ENCODE measurements at places on chromosomes 1 and 21. TPM values are rescaled to one million over a fixed set of nuclear protein-coding genes. Genes with fewer than 3 reads are reported as not detected.
A peak's percentile ranks its signal among the peaks of the same experiment; 100 is the strongest.

DNA sequence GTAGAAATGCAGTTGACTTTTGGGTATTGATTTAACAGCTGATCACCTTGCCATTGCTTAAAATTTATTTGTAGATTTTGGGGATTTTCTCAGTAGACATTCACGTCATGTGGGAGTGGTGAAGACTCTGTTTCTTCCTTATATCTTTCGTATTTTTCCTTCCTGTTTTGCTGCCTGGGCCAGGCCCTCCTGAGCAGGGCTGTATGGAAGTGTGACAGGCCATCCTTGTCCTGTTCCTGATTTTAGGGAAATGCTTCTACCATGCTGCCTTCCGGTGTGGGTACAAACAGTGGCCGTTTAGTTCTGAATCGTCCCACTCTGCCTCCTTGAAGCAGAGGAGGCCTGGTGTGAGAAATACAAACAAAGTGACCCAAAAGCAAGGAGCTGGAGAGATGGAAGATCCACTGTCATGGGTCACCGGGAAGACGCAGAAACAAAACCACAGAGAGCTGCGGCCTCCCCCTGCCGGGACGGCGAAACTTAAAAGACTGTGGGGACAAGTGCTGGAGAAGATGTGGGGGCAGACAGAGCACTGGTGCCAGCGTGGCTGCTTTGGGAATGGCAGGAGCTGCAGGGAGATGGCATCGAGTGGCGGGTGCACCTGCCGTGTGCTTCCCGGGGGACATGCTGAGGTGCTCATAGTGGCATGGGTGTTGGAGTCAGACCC, 7.6 kb downstream of the AGPAT3 start:
- DNase-seq: no peak

- DNase-seq: no peak
Measured at GRCh38 chr21:42245331-42246193, 26.6 kb downstream of the ABCG1 start.

- DNase-seq: no peak
Measured at GRCh38 chr1:35915693-35916092, 15.2 kb upstream of the AGO3 start.

DNA sequence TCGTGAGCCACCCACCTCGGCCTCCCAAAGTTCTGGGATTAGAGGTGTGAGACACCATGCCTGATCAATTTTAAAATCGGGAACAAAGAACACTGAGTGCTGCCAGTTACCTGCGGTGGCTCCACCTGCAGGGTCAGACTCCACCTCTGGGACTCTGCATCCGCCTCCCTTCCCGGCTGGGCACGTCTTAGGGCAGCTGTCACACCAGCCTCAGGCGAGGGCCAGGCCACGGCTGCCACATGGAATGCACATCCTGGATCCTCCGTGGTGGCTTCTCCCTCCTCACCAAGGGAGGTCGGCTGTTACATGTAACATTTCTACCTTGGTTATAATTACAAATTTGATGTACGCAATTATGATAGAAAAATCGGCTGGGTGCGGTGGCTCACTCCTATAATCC, 5.9 kb upstream of the MXRA8 start:
- DNase-seq: no peak

DNA sequence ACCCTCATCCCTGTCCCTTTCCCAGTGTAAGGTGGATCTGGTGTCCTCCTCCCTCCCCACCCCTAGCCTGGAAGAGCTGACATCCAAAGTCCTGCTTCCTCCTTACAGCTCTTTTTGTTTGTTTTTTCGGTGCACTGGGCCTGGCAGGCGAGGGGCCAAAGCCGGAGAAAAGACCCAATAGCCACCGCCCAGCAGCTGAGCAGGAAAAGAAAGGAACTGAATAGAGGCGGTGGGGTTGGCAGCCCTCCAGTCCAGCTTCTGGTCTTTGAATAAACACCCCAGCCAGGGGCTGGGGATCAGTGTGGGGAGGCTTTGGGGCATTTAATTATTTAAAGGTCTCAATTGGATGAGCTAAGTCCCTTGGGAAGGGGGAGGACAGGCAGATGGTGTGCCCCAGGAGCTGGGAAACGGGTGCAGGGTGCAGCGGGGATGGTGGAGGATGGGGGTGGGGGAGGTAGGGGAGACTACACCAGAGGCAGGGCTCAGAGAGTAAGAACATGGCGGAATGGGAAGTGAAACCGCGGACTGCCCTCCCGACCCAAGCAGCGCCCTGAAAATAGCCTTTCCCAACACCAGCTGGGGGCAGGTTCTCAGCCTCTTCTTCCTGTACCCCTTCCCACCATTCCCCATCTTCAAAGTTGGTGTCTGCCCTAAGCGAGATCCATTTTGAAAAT, 20.2 kb downstream of the BTG2 start:
- no peak for DNase-seq

DNA sequence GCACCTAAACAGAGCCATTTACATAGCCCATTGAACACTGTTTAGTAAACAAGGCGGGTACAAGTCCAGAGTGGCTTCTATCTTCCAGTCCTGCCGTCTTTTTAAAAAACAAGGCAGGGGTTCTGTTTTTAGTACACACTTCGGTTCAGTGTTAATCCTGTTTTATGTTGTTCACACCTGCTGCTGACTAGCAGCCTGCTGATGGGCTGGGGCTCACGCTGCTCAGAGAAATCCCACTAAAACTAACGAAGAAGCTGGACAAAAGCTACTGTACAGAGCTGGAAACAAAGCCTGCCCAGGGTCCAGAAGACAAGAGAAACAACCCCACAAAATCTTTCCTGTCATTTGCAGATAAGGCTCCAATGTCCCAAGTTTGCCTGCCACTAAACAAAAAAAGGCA, 13.2 kb downstream of the ESRRG start:
- DNase-seq: no peak

DNA sequence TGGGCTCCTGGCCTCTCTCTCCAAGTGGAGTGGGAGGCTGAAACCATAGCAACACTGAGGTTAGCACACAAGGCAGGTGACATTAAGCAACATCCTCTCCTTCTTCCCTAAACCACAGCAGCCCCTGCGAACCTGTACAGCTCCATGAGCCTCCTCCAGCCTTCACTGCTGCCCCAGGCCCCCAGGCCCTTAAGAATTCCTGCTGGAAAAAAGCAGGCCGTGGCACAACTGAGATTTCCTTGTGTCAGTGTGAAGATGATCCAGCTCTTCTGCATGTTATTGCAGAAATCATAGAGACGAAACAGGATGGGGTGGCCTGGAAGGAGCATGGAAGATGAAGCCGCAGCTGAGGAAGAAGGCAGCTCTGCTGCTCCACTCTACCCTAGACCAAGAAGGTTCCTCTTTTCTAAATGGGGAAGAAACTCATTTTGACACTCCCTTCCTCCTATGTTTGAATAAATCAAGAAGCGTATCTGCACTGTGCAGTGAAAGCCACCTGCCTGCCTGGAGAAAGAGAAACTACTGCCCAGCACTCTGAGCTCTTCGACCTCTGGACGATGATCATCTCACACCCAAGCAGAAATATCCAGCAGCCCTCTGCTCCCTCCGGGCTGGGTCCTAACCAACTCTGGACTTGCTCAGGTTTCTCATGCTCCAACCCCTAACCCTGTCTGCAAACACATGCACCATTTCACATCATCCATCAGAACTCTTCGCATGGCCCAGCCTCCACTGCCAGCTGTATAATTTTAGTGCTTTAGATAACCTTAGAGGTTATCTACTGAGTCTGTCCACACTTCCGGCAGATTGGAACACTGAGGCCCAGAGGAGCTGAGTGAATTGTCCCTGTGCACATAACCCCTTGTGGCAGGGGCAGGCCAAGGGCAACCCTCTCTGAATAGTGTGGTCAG, 20.7 kb downstream of the SH3BP5L start:
- DNase-seq: no peak

- no peak for DNase-seq
Measured at GRCh38 chr1:159921700-159922504, 3.4 kb downstream of the TAGLN2 start.

DNA sequence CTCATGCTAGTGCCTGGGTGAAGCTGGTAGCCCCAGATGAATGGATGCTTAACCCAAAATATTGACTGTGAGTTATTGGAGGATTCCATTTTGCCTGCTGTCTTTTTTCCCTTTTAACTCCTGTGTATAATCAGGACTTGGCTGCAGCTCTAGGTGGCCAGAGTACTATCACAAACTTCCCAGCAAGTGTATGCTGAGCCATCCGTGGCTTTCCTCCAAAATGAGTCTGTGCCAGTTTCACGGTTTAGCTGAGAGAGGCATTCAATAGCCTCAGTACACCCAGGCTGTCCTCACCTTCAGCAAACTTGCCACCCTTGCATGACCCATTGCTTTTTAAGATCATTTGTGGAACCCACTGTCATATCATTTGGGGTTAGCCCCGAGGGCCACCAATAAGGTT, 5.3 kb upstream of the DPT start:
- DNase-seq: no peak

DNA sequence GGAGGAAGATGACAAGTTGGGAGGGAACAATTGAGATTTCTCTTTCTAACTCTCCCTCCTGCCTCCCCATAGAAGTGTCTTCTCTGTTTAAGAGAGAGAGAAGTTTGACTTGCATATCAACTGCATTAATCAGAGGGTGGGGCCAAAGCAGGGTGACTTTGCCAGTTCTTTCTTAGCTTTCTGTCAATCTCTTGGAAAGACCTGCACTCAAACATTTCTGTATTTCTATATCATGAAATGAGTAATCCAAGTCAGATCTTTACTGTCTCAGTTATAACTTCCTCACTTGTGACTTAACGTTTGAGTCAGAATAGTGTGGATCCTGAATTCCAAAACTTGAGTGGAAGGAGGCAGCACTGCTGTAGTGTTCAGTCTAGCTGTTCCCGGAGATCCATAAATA, 180.8 kb upstream of the KCNK2 start:
- no peak for DNase-seq

- DNase-seq: no peak
Measured at GRCh38 chr1:236615399-236616148, 11.3 kb upstream of the HEATR1 start.

- DNase-seq: no peak
Measured at GRCh38 chr1:83676106-83676505, 322.8 kb downstream of the TTLL7 start.

DNA sequence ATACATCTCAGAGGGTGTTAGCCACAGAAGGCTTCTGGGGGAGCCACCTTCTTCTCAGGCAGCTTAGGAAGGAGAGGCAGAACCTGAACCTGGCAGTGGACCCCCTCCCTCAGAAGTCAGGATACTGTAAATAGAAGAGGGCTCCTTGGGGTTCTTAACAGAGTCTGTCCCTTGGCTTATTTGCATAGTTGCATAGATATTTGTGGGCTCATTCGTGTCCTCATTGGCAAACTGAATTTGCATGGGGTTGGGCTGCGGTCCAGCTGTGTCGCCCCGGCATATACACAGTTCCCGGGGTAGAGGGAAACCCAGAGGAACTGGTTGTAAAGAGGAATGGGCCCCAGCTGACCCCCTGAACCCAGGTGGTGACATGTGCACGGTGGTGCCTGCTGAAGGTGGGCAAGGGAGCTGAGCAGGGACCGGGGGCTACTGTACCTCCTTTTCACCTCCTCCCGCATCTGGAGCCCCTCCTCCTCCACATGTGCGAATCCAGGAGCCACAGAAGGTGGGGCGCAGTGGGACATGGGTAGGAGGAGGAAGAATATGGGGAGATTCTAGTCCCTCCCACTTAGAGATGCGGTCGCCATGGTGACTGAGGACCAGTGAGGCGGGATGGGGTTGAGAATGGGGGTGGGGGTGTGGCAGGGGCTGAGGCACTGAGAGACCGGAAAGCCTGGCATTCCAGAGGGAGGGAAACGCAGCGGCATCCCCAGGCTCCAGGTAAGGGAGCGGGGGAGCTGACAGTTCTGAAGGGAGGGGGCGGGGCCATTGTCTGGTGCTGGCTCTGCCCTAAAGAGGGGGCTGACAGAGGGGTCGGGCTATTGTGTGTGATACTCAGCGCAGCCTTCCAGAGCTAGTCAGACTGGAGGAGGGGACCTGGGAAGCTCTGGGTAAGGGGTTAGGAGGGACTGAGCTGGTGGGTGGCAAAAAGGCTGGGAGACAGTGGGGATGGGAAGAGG, 3.7 kb upstream of the SEMA4A start:
- peak; percentile 6 for DNase-seq

- no peak for DNase-seq
Measured at GRCh38 chr1:87980494-87980893, 651.8 kb downstream of the LMO4 start.

GRCh38 chr1:169060043-169060722, 46.3 kb upstream of the ATP1B1 start:
- DNase-seq: peak; percentile 14

GRCh38 chr1:59971464-59971911, 44.9 kb upstream of the CYP2J2 start:
- peak; percentile 52 for DNase-seq

GRCh38 chr1:103108376-103109150, at the start of gene COL11A1:
Gene COL11A1 (minus strand): TSS chr1:103108522. CDS start chr1:103108178, 344 bp downstream.
- DNase-seq: peak; percentile 9

- DNase-seq: no peak
Measured at GRCh38 chr1:235709018-235709417, 59.4 kb upstream of the GNG4 start.

Gene S100A7
- total RNA-seq: 130 TPM

Gene MYOM3
- total RNA-seq: 32.7 TPM

Gene NKAIN1
- total RNA-seq: 0.39 TPM

Gene NUDT4B
- total RNA-seq: 3.2 TPM

Gene DIO1
- not detected for total RNA-seq

Gene LRP8
- 5.1 TPM for total RNA-seq

Gene GRIK3
- 0.59 TPM for total RNA-seq

Gene KLF17
- total RNA-seq: not detected

Gene GUCA2A
- not detected for total RNA-seq

Gene IL22RA1
- 5.0 TPM for total RNA-seq

Gene EDN2
- total RNA-seq: 11.7 TPM

Data from skin of body (tissue), 3 donors.